Hepatocyte (in vitro differentiated cells): ENCODE measurements at places on chromosomes 11 and 22.
A peak's percentile ranks its signal among the peaks of the same experiment; 100 is the strongest.

GRCh38 chr11:115363921-115364320, 140.3 kb downstream of the CADM1 start:
- no peak for DNase-seq
- H3K27ac ChIP-seq, result no peak overlapping the region
- no peaks in the 10 kb centered on the region for H3K36me3 ChIP-seq
- no peaks in the 10 kb centered on the region for H3K4me1 ChIP-seq
- H3K4me3 ChIP-seq, result no peak overlapping the region

DNA sequence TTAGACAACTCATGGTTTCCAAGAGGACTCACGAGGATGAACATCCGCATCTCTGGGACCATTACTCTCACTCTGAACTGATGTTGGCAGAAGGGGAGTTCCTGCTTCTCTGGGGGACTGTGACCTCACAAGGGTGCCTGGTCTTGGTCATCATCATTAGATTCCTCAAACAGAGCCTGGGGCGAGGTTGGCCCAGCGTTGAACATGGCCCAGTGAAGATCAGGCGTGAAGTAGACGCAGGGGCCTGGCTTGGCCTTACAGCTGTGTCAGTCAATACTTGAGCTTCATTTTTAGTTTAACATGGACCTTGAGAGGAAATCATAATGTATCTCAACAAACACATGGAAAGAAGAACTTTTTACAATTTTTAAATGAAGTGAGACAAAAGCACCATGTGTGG, 617.1 kb downstream of the BRD1 start:
- H3K4me1 ChIP-seq, result no peaks in the 10 kb centered on the region
- no peak overlapping the region for H3K27ac ChIP-seq

- H3K27ac ChIP-seq, result peak overlapping the region; percentile 57
- H3K27me3 ChIP-seq, result no peaks in the 10 kb centered on the region
- DNase-seq, result no peak
- H3K36me3 ChIP-seq, result no peaks in the 10 kb centered on the region
Observed at GRCh38 chr11:5625281-5625680, 480 bp downstream of the TRIM34 start.

DNA sequence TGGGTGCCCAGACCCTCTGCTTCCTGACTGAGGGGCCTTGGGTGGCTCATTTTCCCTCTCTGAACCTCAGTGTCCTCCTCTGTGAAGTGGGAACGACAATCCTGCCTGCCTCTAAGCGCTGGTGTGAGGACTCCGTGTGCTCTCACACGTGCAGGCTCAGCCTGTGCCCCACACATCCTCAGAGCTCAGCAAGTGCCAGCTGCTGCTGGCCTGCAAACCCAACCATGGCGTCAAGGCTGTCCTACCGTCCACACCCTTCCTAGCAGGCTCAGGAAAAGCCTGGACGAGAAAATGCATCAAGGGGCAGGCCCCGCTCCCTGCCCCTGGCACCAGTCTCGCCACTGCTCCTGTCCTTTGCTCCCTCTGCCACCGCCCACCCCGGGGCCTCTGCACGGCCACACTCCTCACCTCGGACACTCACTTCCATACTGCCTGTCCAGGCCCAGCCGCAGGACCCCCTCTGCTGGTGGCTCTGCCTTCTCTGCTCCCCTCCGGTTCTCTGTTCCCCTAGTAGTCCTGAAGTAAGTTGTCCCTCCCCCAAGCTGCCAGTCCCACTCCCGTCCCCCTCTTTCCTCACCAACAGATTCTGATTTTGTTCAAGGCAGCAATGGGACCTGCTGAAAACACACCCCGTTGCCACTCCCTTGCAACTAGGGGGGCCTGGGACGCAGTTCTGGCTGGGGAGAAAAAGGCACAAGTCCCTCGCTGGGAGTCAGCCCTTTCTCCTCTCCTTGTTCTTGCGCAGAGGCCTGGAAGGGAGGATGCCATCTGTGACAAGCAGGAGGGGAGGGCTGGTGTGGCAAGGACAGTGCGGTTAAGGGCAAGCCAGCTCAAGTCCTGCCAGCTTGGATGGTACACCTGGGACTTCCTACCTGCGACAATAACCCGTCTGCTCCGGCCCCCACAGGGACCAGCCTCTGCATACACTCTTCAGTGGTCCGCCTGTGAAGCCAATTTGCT, 62.2 kb downstream of the ARFGAP3 start:
- no peak for DNase-seq
- no peaks in the 10 kb centered on the region for H3K27me3 ChIP-seq
- H3K4me1 ChIP-seq, result no peaks in the 10 kb centered on the region
- H3K27ac ChIP-seq, result no peak overlapping the region

GRCh38 chr11:23932485-23932898, 564.4 kb upstream of the LUZP2 start:
- no peak overlapping the region for H3K4me3 ChIP-seq
- DNase-seq, result peak; percentile 17
- no peaks in the 10 kb centered on the region for H3K36me3 ChIP-seq
- H3K4me1 ChIP-seq, result peaks cover 6% of the 10 kb centered on the region
- H3K27ac ChIP-seq, result peak overlapping the region; percentile 25

DNA sequence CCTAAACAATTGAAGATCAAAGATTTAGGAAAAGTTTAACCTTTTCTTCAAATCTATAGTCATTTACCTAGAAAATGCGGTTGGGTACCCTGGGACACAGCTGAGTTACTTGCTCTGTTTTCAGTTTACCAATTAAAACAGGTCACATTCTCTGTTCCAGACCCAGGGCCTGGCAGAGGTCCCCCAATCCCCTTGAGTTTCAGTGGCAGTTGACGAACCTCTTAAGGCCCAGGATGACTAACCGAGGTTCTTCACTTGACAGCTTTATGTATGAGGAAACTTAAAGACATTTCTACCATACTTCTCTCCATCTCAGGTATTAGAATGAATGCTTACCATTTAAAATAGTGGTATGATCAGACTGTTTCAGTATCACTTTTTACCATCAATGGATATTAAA, 16.3 kb downstream of the LDHAL6A start:
- H3K27ac ChIP-seq, result no peak overlapping the region
- DNase-seq, result no peak
- no peaks in the 10 kb centered on the region for H3K4me1 ChIP-seq
- no peaks in the 10 kb centered on the region for H3K27me3 ChIP-seq
- no peak overlapping the region for H3K4me3 ChIP-seq

DNA sequence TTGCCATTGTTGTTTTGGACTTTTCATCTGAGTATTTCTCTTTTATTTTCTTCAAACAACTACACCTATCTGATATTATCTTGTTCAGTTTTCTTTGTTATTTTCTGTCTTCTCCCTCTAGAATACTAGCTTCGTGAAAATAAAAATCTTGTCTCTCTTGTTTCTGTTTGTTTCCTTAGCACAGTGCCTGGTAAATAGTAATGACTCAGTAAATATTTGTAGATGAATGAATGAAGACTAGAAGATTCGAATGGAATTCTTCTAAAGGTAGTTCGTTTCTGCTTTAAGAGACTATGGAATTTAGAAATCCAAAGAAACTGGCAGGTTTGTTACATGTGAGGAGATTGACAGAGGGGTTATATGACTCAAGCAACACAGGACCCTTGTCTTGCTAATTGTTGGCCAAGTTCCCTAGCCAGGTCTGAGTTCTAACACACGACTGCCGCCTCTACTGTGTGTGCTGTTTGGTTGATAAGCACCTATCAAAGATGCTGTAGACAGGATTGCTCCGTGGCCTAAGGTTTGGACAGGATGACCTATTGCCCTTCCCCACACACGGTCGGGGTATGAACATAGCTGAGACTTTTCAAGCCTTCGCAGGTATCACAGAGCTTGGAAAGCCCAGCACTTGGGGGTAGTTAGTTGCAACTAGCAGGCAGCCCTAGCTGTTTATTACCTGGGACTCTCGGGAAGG, 831 bp upstream of the TMEM135 start:
- no peaks in the 10 kb centered on the region for H3K36me3 ChIP-seq
- no peaks in the 10 kb centered on the region for H3K27me3 ChIP-seq
- H3K4me3 ChIP-seq, result peak overlapping the region; percentile 40

GRCh38 chr11:121426476-121427399, 25.4 kb upstream of the SORL1 start:
- DNase-seq, result peak; percentile 70
- H3K36me3 ChIP-seq, result no peaks in the 10 kb centered on the region
- no peaks in the 10 kb centered on the region for H3K27me3 ChIP-seq
- no peaks in the 10 kb centered on the region for H3K4me1 ChIP-seq

- H3K4me3 ChIP-seq, result no peak overlapping the region
- H3K36me3 ChIP-seq, result no peaks in the 10 kb centered on the region
- no peak overlapping the region for H3K27ac ChIP-seq
- H3K4me1 ChIP-seq, result no peaks in the 10 kb centered on the region
Observed at GRCh38 chr11:8102965-8103364, 22.0 kb downstream of the TUB start.

DNA sequence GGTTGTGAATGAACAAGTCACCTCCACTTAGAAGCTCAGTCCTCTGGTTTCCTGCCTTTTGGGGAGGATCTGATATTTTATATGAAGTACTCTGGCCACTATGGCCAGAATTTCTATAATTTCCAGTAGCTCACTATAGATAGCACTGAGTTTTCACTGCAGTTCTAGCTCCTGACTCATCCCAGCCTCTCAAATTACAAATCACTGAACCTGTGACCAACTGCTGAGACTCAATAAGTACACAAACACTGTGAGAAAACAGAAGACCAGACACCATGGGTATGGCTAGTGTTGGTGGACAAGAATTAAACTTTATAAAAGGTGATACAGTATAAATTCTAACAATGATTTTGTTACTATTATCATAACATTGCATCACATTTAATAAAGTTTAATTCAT, 47.1 kb upstream of the UCP3 start:
- no peaks in the 10 kb centered on the region for H3K4me1 ChIP-seq
- H3K4me3 ChIP-seq, result no peak overlapping the region
- no peak overlapping the region for H3K27ac ChIP-seq
- DNase-seq, result no peak
- no peaks in the 10 kb centered on the region for H3K36me3 ChIP-seq
- H3K27me3 ChIP-seq, result no peaks in the 10 kb centered on the region

DNA sequence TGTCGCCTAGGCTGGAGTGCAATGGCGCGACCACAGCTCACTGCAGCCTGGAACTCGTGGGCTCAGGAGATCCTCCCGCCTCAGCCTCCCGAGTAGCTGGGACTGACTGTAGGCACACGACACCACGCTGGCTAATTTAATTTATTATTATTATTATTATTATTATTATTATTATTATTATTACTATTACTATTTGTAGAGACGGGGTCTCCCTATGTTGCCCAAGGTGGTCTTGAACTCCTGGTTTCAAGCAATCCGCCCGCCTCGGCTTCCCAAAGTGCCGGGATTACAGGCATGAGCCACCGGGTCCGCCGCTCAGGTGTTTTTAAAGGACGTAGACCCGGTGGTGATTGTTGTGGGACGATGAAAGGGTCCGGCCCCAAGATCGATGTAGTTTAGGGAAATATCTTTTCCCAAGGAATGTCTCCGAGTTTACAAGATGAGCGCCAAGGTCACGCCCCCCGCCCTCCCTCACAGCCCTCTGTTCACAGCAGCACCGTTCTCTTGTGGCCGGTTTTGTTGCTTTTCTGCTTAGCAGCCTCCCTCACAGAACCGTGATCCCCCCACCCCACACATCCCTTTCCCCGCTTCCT, 728 bp upstream of the POGLUT3 start:
- no peak for DNase-seq
- peak overlapping the region; percentile 25 for H3K4me3 ChIP-seq
- H3K4me1 ChIP-seq, result peaks cover 14% of the 10 kb centered on the region
- H3K27ac ChIP-seq, result peak overlapping the region; percentile 90

DNA sequence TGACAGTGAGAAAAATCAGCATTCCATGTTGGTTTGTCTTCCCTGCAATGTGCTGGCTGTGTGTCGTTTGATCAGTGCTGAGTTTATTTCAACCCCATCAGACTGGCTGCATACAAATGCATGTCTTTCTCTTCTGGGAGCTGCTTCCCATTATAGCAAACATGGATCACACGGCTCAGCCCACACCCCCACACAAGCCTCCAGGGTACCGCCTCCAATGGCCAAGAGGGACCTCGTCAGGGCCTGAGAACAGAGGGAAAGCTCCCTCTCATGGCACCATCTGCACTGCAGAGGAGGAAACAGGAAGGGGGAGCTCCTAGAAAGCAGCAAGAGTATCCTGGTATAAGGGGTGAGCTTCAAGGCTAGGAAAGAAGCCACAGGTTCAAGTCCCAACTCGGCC, 214.2 kb downstream of the LARGE1 start:
- no peaks in the 10 kb centered on the region for H3K4me1 ChIP-seq
- H3K27ac ChIP-seq, result no peak overlapping the region
- no peaks in the 10 kb centered on the region for H3K36me3 ChIP-seq
- H3K27me3 ChIP-seq, result no peaks in the 10 kb centered on the region
- H3K4me3 ChIP-seq, result no peak overlapping the region

- no peaks in the 10 kb centered on the region for H3K36me3 ChIP-seq
- DNase-seq, result no peak
- no peak overlapping the region for H3K4me3 ChIP-seq
- H3K27ac ChIP-seq, result no peak overlapping the region
- H3K4me1 ChIP-seq, result no peaks in the 10 kb centered on the region
Observed at GRCh38 chr22:44444341-44445306, 53.4 kb downstream of the RTL6 start.

DNA sequence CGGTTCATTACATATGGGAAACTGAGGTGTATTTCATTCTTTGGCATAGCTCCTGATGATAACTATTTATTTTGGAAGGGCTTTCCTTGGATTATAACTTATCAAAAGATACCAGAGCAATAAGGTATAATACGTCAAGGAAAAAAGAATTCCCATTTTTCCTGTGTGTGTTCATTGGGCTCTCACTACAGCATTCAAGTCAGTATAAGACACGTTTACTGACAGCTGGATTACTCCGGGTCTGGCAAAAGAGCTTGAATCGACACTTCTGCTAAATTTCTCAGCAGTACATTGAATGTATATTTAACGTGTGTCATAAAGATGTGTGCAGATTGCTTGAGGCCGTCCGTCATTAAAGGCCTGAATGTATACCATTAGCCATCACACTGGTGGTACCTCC, 163.4 kb downstream of the NCAM1 start:
- H3K36me3 ChIP-seq, result no peaks in the 10 kb centered on the region
- no peak for DNase-seq
- no peaks in the 10 kb centered on the region for H3K27me3 ChIP-seq
- H3K4me1 ChIP-seq, result peaks cover 9% of the 10 kb centered on the region
- H3K27ac ChIP-seq, result no peak overlapping the region

DNA sequence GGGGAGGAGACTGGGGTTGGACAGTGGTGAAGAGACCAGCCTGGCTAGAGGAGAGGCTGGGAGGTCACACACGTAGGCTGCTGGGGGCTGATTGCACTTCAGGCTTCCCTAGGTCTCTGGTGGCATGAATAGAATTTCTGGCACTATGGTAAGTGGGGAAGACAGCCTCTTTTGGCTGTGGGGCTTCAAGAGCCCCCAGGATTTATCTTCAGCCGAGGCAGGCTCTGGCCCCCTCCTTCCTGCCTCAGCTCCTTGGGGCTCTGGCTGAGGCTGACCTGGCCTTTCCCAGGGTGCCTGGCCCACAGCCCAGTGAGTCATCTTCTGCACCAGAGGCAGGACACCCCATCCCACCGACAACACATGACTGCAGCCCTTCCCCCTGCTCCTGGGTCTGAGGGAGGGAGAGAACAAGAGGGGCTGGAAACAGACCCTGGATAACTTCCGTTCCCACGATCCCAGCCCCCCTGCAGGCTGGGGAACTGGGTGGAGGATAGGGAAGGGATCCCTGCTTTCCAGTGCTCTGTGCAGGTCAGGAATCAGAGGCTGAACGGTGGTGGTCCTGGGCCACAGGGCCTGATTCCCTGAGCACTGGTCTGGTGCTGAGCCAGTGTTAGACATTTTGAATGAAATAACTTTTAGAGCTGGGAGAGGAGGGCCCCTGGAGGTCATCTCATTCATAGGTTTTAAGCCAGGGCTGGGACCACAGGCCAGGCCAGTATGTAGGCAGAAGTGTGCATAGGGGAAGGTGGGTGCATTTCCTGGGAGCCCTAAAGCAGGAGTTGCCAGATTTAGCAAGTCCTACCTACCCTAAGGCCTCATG, 26.5 kb downstream of the ARHGEF17 start:
- H3K27ac ChIP-seq, result peak overlapping the region; percentile 95
- no peaks in the 10 kb centered on the region for H3K36me3 ChIP-seq
- H3K27me3 ChIP-seq, result no peaks in the 10 kb centered on the region
- peaks cover 58% of the 10 kb centered on the region for H3K4me1 ChIP-seq
- H3K4me3 ChIP-seq, result no peak overlapping the region
